Mononuclear cell (primary cell): ENCODE measurements at places on chromosomes 5 and 9. TPM values are rescaled to one million over a fixed set of nuclear protein-coding genes. Genes with fewer than 3 reads are reported as not detected.

Gene FSTL4
- 0.52 TPM for total RNA-seq

Gene UBAP2
- total RNA-seq = 27.7 TPM

Gene MLANA
- 0.10 TPM for total RNA-seq

Gene TPM2
- 7.3 TPM for total RNA-seq

Gene PCDHB6
- total RNA-seq = not detected

Gene IFNB1
- 7.8 TPM for total RNA-seq

Gene TMC1
- 0.52 TPM for total RNA-seq

Gene FRRS1L
- total RNA-seq = under 0.01 TPM

Gene TXNDC8
- total RNA-seq = not detected

Gene ADAMTS2
- total RNA-seq = 0.21 TPM

Gene NR2F1-AS1
- total RNA-seq = not detected

Gene CATSPER3
- total RNA-seq = 0.10 TPM

Gene OMD
- total RNA-seq = not detected

Gene TLN1
- 195 TPM for total RNA-seq

Gene PCA3
- under 0.01 TPM for total RNA-seq

Gene GALNT12
- total RNA-seq = 4.5 TPM

Gene CDH9
- 0.10 TPM for total RNA-seq

Gene SLCO6A1
- total RNA-seq = not detected

Gene SELENOP
- total RNA-seq = 1.7 TPM

Gene SEMA6A
- 0.21 TPM for total RNA-seq

Gene ASB6
- total RNA-seq = 17.8 TPM

Gene TAF11L9
- not detected for total RNA-seq

Gene CD72
- total RNA-seq = 4.9 TPM

Gene DCAF12
- total RNA-seq = 6.6 TPM

Gene ROPN1L
- 0.42 TPM for total RNA-seq

Gene FOXI1
- total RNA-seq = 0.10 TPM

Gene KIF24
- 0.21 TPM for total RNA-seq

Gene PCDHB10
- total RNA-seq = not detected

Gene AHRR
- 0.31 TPM for total RNA-seq

Gene SPINK13
- total RNA-seq = not detected

Gene NTRK2
- 0.10 TPM for total RNA-seq

Gene SOX30
- not detected for total RNA-seq

Gene SEMA4D
- total RNA-seq = 126 TPM

Gene ZDHHC11B
- total RNA-seq = 0.73 TPM

Gene GARIN3
- total RNA-seq = not detected
